ENCODE measurements at places on chromosomes 4 and X.

DNA sequence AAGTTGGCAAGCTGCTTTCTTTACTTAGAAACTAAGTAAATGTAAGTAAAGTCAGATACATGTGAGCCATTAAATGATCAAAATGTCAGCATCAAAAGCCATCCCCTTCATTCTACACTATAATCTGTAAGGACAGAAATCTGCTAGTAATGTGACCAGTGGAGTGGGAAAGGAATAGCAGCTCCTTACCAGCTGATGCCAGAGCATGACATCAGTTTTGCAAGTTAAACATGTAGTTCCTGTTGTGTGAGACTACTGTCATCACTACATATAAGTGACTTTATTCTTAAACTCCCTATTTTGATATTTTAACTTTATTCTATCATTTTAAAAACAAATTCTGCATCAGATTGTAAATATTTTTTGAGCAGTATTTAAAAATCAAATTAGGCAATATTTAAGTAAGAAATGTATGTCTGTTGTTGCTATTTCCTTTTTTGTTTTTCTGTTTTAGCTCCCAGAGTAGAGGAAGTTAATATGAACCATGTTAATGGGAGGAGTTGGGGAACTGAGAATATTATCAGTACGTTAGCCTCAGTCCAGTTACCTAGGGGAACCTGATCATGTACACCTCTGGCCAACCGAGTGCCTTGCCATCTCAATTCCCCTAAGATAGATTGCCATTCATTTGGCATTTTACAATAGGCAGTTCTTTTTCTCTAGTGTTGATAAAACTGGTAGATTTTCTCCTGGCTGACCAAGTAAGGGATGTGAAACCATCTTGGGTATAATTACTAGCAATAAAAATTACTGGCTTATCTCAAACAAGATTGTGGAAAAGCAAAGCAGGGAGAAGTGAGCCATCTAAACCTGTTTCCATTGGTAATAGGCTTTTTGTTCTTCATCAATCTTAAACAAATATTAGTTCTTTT, 34.7 kb downstream of the CCNI start:
- no peak for DNase-seq

DNA sequence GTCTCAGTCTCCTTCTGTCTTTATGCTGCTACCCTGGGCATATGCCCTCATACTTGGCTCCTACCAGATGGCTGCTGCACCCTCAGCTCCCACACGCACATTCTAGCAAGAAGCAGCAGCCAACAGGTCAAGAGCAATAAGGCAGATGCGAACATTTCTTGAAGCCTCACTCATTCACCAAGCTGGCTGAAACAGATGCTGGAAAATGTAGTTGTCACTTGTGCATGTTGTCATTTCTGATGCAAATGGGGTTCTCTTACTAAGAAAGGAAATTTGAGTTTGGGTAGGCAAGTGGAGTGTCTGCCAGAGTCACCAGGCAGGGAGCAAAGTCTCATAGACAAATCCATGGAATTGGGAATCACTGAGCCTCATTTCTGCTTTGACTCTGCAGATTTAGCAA, 57.4 kb upstream of the SORBS2 start:
- no peak for DNase-seq

- no peak for DNase-seq
Observed at GRCh38 chr4:7045553-7045952, 2.4 kb downstream of the TADA2B start.

DNA sequence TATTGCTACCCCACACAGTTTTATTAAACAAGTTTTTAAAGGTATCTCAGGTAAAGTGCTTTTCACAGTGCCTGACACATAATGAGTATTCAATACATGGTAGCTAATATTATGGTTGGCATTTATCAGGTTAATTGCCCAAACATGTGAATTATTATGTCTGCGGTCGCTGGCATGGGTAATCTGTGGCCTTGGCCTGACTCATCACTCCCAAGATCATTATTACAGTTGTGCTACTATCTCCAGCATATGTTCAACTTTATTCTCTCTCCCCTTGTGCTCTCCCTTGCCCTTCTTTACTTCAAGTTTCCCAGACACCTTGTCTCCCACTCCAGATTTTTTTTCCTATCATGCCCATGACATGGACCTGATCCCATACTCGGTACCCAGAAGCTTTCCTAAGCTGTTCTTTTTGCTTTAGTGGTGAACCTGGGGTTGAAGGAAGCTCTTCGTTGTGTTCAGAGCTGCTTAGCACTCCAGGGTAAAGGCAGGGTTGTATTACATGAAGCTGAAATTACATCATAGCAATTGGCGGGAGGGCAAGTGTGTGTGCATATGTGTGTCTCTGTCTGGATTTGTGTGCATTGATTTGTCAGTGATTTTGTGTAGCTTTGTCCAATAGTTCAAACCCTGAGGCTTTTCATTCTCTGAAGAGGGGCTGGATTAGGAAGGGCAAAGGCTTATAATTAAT, 176.5 kb upstream of the NRK start:
- no peak for DNase-seq

- DNase-seq, result no peak
Observed at GRCh38 chrX:70452143-70452733, 7.6 kb downstream of the DLG3 start.

GRCh38 chr4:70651864-70652506, 14.3 kb downstream of the JCHAIN start:
- DNase-seq, result no peak

GRCh38 chrX:71168134-71168533, 23.5 kb downstream of the NLGN3 start:
- DNase-seq, result no peak

DNA sequence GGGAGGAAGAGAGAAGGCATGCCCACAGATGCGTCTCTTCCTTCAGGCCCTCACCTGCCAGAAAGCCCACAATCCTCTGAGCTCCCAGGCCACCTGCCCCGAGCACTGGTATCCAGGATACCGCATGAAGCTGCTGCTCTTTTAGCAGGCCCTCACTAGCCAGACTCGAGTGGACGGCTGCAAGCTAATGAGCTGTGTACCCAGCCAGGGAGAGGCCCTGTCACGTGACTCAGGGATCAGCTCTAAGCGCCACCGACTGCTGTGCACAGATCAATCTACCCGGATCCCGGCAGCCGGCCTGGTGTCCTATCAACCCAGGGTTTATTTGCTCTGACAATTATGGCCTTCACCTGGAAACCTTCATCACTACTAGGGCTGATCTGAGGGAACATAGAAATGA, 39.0 kb downstream of the BCOR start:
- DNase-seq, result no peak

DNA sequence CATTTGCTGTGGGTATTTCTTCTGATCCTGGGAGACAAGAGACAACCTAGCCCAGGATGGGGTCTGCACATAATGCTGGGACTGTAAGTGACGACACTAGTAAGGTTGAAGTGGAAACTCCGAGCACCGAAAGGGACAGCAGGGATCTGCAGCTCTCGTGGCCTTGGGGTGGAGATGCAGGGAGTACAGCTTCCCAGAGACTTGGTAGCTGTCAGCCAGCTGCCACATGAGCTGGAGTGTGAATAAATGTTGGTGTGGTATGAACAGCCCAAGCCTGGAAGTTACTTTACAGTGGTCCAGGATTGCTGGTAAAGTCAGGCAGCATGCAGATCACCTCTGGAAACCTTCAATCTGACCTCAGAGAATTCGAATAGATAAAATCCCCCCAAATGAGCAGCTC, 97.6 kb downstream of the FAM193A start:
- no peak for DNase-seq

GRCh38 chr4:182678590-182678989, 238.6 kb downstream of the DCTD start:
- no peak for DNase-seq

GRCh38 chr4:116180157-116180601, 905.2 kb downstream of the TRAM1L1 start:
- no peak for DNase-seq

DNA sequence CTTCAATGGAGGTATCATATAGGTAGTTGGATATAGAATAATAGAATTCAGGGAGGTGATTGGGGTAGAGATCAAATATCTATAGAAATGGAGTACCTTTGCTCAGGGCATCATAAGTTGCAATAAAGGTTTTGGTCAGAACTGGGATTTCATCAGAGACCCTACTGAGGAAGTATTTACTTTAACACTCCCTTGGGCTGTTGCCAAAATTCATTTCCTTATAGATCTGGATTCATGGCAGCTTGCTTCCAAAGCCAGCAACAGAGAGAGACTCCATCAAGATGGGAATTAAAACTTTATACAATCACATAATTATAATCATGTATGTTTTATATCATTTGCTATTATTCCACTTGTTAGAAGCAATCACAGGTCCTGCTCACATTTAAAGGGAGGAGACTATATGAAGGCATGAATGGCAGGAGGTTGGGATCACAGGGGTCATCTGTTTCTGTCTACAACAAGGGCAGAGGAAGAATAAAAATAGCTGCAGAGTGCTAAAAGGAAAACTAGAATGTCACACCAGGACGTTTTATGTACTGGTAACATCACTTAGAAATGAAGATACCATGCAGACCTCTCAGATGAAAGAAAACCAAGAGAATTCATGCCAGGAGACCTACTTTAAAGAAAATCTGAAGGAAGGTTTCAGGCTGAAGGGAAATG, 902.1 kb upstream of the LCORL start:
- DNase-seq, result no peak

GRCh38 chr4:27635936-27636913, 775.6 kb downstream of the STIM2 start:
- no peak for DNase-seq

- DNase-seq, result no peak
Observed at GRCh38 chr4:152734699-152735050, 44.9 kb downstream of the TIGD4 start.

DNA sequence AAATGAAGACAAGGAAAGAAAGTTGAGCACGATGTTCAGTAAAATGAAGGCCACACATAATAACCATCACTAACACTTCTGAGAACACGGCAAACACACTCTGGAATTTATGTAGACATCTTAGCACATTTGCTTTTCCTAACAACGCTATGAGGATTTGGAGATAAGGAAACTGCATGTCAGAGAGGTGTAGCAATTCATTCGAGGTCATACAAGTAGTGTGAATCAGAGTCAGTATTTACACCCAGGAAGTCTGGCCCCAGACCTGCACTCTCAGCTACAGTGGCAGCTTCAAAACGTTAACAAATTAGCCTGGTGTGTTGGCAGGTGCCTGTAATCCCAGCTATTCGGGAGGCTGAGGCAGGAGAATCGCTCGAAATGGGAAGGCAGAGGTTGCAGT, 253.4 kb downstream of the PDGFC start:
- DNase-seq, result no peak

GRCh38 chr4:127997534-127998388, 32.6 kb downstream of the ABHD18 start:
- no peak for DNase-seq

- DNase-seq, result no peak
Observed at GRCh38 chr4:19776929-19777328, 474.8 kb upstream of the SLIT2 start.

- DNase-seq, result no peak
Observed at GRCh38 chr4:175637762-175638161, 174.3 kb downstream of the GPM6A start.

- DNase-seq, result no peak
Observed at GRCh38 chr4:185256446-185256845, 47.0 kb downstream of the SNX25 start.

DNA sequence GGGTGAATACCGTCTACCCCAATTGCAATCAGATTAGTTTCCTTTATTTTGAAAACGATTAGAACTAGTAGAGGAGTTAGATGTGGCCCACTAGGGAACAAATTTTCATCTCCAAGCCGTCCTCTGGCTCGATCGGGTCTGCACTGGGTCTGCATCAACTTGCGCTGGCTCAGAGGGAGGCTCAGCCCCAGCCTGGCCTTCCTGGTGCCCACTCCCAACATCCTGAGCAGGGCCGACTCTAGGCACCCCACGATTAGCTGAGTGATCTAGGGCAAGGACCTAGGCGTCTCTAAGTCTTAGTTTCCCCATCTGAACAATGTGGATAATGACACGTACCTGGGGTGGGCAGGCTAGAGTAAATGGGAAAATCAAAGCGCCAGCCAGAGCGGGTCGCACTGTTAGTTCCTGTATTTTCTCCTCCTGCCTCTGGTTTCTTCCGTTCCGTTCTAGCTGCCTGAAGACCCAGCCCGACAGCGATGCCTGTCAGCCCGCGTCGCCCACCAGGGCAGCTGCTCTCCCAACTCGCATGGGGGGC, 7.7 kb upstream of the HAND2 start:
- no peak for DNase-seq

GRCh38 chr4:6561173-6561516, 13.8 kb upstream of the MAN2B2 start:
- DNase-seq, result no peak

DNA sequence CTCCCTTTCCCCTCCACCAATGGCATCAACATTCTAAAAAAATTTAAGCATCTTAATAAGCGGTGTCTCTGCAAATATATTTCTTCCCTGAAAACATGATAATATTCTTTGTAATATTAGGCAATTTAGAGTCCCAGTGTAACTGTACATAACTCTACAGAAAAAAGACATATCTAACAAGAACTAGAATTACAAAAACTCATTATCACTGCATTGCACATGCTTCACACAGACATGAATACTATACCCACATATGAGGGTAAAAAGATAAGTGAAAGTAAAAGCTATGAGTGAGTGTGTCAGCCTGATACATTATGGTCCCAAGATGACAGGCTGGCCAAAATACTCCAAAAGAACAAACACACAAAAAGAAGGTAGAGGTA, 2.4 kb upstream of the FGB start:
- DNase-seq, result no peak

DNA sequence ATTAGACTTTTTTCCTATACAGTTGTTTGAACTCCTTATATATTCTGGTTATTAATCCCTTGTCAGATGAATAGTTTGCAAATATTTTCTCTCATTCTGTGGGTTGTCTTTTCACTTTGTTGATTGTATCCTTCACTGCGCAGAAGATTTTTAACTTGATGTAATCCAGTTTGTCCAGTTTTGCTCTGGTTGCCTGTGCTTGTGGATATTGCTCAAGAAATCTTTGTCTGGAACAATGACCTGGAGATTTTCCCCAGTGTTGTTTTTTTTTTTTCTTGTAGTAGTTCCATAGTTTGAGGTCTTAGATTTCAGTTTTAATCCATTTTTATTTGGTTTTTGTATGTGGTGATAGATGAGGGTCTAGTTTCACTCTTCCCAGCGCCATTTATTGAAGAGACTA, 289.8 kb upstream of the SPOCK3 start:
- no peak for DNase-seq

DNA sequence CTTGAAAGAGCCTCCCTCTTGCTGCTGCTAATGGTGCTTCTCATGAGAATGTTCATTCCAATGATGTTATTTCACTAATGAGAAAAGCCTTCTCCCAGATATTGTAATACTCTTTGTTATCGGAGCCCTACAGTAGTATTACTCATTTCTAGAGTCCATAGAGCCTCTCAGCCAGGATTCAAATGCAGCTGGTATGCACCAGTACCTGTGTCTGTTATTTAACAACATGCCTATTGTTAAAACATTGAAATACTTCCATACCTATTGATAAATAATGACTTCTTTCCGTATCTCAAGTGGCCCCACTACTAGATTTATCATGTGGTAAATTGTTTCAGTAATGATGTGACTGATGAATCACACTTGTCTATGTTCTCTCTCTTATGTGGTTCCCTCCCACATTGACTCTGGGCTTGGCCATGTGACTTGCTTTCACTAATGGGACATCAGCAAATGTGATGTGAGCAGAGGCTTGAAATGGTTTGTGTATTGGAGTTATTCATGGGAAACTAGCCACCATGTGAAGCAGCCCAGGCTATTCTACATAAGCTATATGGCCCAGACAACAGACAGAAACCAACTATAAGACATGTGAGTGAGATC, 207.6 kb downstream of the THOC2 start:
- no peak for DNase-seq

GRCh38 chr4:82519776-82520175, 42.0 kb downstream of the TMEM150C start:
- no peak for DNase-seq
